ENCODE measurements at places on chromosomes 5 and 9.

DNA sequence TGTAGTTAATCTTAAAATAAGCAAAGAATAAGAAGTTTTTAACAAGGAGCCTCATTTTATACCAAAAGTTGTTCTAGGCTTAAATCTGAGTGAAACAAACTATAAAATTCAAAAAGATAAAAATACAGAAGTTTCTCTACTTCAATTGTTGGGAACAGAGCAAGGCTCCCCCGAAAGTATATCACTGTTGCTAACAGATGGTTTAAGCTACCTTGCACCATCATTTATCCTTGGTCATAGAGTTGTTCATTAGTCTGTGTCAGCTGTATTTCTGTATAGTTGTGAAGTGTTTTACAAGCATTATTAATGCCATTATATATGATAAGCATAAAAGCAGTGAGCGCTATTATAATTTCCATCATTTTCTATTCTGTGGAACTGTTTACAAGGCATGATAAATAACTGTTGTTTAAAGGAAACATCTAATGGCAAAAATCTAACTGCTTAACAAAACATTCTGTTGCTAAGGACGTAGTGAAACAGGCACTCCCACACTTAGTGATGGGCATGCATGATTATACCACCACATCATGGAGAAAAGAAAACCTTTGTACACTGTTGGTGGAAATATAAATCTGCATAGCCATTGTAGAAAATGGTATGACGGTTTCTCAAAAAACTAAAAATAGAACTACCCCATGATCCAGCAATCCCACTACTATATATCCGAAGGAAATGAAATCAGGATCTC lies 23.3 kb upstream of the ACO1 start:
- DNase-seq: no peak

- DNase-seq: no peak
Measured at GRCh38 chr5:124463851-124464250, 282.6 kb downstream of the ZNF608 start.

- no peak for DNase-seq
Measured at GRCh38 chr9:21985964-21986667, 8.1 kb downstream of the CDKN2A start.

DNA sequence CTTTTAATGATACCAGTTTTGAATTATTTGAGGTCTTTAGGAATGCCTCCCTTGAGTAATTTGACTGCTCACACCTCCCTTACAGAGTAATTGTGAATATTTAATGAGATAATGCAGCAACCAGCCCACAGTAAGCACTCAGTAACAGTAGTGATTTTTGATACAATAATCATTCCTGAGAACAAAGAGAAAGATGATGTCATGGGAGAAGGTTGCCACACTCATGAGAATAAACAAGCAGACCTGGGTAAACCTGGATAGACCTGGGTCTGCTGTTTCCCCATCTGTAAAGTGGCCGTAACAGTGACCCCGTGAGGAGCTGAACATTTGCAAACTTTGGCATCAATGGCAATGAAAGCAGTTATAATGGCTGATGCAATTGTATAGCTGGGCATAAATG lies 4.2 kb downstream of the C1QTNF2 start:
- DNase-seq: no peak

GRCh38 chr5:122463221-122463620 lies 151.2 kb downstream of the SNCAIP start:
- no peak for DNase-seq

DNA sequence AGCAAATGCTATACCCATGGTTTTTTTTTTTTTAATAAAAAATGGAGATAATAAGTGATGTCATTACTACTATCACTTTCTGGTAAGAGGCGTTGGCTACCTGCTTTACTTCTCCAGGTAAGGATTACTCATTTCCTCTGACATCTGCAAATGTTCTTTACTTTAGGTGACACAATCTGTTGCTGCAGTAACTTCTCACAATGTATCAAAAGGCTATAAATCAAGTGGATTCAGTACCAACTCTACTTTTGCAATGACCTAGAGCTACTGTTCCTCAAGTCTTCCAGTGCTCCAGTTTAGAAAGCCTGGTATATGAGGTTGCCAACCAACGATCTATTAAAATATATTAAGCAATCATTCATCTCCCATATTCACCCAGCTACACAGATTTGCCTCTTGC lies 129.1 kb downstream of the PLK2 start:
- no peak for DNase-seq

DNA sequence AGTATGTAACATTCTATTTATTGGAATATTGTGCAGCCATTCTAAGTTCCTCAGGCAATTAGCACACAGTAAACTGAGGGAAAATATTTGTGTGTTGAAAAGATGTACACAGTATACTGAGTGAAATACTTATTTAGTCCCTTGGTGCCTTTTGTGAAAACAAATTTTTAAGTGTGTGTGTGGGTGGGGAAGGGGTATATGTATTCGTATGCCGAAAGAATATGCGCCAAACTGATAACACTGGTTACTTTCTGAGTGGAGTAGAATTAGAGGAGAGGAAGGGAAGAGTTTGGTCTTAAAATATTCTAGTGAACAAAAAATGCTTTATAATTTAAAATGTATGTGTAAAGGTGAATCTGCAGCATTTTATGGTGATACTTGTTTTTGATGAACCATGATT lies 3.1 kb downstream of the DCP2 start:
- no peak for DNase-seq

DNA sequence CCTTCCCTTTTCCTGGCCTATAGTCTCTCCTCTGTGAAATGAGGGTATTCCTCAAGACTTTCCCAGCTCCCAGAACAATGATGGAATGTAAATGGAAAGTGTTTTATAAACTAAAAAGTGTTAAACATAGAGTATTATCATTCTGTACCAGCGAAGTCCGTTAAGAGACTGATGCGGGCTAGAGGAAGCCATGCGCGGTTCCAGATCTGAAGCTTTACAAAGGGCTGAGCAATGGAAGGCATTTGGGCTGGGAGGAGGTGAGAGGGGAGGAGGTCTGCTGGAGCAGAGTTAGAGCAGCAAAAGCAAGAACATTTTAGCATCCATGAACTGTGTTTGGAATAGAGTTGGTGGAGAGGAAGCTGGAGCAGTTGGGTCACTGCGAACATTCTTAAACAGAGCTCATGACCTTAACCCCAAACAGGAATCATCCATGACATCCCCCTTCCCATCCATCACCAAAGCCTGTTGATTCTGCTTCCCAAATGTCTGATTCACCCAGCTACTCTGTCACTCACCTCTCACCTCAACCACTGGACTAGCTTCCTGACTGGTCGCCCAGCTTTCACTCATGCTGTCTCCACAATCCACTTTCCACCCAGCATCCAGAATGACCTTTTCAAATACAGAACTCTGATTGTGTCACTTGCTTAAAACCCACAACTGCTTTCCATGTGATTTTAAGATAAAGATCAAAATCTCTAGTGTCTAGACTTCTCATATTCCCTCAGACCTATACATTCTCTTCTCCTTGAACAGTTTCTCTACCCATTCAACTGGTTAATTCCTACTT lies 37.1 kb downstream of the CDK5RAP2 start:
- no peak for DNase-seq
